ENCODE measurements at places on chromosomes 3 and 15.

GRCh38 chr3:180416111-180416594 lies 185.8 kb upstream of the TTC14 start:
- peak; percentile 60 for DNase-seq

- no peak for DNase-seq
Measured at GRCh38 chr15:76380249-76380648, 43.7 kb downstream of the ISL2 start.

GRCh38 chr15:71660501-71660900 lies 149.9 kb upstream of the NR2E3 start:
- DNase-seq: no peak

- no peak for DNase-seq
Measured at GRCh38 chr15:76930831-76931396, 635 bp upstream of the RCN2 start.

DNA sequence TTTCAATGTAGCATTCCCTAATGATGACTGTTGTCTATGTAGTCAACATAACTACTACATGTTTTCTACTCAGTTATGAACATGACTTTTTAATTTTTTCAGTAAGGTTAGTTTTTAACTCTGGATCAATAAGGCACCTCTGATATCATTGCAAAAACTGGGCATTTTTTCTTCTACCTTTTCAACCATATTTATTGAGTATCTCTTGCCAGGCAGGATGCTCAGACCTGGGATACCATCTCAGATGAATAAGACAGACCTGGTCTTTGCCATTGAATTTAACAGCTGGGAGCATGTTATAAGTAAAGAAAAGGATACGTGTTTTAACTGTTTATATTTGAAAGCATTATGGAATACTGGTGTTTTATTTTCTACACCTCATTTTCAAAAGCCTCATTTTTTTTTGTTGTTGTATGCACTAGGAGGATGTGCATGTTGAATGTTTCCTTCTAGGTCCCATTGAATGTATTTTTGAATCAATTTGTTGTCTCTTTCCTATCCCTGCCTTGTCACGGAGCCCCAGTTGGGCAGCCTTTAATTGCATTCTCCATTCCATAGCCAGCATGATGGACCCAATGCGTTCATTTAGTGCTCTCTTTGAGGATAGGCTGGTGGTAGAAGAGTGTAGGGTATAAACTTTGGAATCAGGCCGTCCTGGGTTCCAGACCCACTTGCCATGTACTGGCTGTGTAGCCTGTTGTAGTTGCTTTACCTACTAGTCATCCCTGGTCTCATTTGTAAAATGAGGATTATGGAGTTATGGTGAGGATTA lies 3.7 kb downstream of the TGFBR2 start:
- DNase-seq: no peak

DNA sequence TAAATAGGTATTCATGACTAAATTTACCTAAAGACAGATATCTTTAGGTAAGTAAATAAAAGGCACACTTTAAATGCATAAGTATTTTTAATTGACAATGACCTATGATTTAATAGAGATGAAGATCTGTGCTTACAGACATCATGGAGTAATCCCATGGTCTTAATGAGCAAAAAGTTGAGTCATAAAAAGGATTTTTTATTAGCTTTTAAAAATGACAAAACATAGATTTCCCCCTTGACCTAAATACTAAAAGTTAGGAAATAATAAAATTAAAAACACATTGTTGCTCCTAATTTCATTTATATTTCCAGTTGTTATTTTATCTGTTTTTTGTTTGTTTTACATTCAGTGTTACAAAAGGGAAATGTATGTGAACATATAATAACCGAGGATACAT lies 1005.7 kb downstream of the ROBO1 start:
- no peak for DNase-seq

GRCh38 chr3:16897254-16897926 lies 12.6 kb downstream of the PLCL2 start:
- DNase-seq: no peak

DNA sequence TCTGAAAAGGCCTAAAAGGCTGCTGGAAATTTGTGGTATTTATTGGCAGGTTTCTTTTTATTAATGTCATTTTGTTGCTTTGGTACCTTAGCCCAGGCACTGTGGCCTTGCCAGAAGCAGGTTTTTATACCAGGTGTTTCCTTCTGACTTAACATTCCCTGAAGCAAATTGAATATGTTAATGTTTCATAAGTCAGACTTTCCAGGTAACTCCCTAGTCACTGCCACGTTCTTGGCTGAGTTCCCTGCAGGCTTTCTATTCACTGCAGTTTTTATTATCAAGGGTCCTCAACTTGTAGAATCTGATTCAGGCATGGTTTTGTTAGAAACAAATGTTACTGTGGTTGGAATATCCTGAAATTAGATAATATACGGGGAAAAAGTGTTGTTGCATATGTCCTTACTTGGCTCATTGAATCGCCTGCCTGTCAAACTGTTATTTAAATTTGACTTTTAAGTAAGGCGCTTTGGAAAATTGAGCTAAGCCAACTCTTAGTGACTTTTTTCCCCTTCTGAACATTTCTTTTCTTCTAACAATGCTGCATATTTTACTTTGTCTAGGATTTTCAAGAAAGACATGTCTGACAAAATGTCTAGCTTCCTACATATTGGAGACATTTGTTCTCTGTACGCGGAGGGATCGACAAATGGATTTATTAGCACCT lies 22.9 kb downstream of the ITPR1 start:
- no peak for DNase-seq

DNA sequence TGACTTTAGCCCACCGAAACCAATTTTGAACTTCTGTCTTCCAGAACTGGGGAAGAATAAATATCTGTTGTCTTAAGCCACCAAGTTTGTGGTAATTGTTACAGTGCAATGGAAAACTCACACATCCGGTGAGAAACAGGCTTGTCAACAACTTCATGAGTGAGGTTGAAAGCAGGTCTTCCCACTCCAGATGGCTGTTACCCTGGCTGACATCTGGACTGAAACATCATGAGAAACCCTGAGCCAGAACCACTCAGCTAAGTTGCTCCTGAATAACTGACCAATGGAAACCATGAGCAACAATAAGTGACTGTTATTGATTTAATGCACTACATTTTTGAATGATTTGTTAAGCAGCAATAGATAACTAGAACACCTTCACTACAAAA lies 10.3 kb downstream of the ACSBG1 start:
- DNase-seq: no peak

DNA sequence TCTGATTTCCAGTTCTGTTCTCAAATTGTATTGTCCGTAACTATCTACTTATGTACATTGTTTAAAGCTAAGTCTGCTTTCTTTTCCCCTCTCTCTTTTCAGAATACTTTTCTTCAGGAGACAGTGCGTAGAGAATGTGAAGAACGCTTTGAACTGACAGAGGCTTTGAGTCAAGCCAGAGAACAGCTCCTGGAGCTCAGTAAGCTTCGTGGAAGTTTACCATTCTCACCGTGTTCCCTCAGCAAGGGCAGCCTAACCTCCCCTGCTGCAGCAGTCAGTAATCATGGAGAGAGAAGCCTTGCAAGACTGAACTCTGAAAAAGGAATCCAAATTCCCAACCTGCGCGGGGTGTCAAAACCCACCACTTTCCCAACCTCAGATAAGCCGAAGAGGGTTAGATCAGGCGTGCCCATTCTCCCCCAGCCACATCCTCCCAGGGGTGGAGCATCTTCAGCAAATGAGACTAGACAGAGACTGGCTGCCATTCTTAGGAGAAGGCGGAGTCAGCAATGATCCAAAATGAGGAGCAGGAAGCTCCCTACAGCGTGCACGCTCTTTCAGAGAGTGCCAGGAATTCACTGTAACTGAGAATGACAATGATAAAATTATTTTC lies 114.6 kb downstream of the CCNL1 start:
- DNase-seq: no peak

Measured in astrocyte of the spinal cord (primary cell).